ENCODE measurements at places on chromosomes 2 and 18.
A peak's percentile ranks its signal among the peaks of the same experiment; 100 is the strongest.

GRCh38 chr2:96470636-96471035, 34.5 kb downstream of the NEURL3 start:
- DNase-seq, result no peak

GRCh38 chr2:229419158-229419557, 148.1 kb upstream of the PID1 start:
- DNase-seq, result no peak

- no peak for DNase-seq
Observed at GRCh38 chr2:201404699-201405280, 46.5 kb downstream of the TRAK2 start.

DNA sequence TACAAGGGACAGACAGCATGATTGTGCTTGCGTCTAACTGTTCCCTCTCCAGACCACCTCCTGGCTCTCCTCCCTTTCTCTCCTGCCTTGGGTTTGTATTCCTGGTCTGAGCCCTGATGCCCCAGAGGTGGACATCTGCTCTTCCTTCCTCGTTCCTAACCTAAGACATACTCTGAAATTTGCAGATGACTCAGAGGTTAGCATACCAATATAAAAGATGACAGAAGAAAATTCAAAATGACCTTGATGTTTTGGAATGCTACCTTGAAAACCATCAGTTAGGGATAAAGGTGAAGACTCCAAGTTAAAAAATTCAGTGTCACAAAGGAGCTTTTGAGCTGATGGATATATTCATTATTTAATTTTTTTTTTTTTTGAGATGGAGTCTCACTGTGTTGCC, 12.9 kb downstream of the SMYD1 start:
- peak; percentile 32 for DNase-seq

GRCh38 chr2:12168791-12169388, 422.5 kb downstream of the LPIN1 start:
- no peak for DNase-seq

GRCh38 chr2:80395251-80395650, 90.7 kb upstream of the LRRTM1 start:
- no peak for DNase-seq

GRCh38 chr18:8744038-8744437, 38.7 kb downstream of the MTCL1 start:
- DNase-seq, result no peak

Data from foreskin keratinocyte (primary cell).